ENCODE measurements at places on chromosomes 3 and 15.

GRCh38 chr15:73015493-73015892, 36.8 kb upstream of the NEO1 start:
- DNase-seq: no peak

DNA sequence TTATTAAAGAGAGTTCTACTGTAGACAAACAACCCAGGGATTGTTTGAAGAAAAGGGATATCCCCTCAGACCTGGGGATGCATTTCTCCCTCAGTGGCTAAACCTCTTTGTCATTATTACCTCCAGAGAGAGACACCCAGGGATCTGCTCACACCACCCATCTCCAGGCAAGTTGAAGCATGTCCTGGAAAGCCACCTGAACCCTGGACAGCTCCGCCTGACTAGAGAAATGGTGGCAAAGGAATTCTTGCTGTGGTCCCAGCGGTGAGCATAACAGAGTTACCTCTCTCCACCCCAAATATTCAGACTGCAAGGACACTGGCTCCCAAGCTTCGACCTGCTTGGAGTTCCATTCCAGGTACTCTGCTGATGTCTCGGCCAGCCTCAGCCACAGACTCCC, 320.2 kb downstream of the RORA start:
- no peak for DNase-seq

DNA sequence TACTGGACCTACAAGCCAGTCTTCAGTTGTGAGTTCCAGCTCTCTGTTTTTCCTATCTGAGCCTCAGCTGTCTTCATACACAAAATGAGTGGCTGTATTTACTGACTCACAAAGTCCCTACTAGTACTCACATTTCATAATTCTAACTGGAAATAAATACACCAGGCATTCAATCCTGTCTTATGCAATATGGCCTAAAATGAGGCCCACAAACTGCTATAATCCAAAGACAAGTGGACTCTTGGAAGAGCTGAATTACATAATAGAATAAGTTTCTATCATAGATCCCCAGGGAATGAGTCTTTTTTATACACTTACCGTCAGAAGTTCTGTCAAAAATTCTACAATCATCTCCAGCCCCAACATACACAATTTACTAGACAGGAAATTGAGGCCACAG, 211.9 kb downstream of the LRRN1 start:
- DNase-seq: no peak

DNA sequence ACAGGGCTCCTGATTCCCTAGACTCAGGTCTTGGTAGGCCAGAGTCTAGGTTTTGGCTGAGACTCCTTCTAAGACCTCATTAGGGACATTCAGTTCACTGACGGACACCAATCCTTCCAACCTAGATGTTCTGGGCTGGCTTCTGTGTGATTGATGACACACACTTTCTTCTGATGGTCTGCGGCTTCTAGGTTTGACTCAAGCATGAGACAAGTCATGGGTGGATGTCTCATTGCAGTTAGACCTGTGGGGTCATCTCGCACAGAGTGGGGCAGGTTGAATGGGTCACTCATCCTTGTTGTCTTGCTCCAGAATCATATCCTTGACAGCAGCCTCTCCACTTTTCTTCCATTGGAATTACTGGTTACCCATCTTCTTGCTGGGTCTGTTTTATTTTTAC, 35.8 kb downstream of the ARNT2 start:
- no peak for DNase-seq

DNA sequence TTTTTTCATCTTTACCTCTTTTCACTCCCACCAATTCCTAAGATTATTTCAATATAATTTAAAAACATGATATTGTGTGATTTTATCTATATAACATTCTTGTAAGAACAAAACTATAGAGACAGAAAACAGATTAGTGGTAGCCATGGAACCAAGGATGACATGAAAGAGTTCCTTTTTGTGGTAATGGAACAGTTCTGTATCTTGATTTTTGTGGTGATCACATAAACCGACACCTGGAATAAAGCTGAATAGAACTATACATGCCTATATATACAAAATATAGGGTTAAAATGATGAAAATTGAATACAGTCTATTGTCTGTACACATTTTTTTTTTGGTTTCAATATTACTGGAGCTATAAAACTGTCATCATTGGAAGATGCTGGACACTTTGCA, 945.4 kb downstream of the SI start:
- DNase-seq: no peak

GRCh38 chr15:44319385-44319784, 30.9 kb downstream of the GOLM2 start:
- DNase-seq: no peak

DNA sequence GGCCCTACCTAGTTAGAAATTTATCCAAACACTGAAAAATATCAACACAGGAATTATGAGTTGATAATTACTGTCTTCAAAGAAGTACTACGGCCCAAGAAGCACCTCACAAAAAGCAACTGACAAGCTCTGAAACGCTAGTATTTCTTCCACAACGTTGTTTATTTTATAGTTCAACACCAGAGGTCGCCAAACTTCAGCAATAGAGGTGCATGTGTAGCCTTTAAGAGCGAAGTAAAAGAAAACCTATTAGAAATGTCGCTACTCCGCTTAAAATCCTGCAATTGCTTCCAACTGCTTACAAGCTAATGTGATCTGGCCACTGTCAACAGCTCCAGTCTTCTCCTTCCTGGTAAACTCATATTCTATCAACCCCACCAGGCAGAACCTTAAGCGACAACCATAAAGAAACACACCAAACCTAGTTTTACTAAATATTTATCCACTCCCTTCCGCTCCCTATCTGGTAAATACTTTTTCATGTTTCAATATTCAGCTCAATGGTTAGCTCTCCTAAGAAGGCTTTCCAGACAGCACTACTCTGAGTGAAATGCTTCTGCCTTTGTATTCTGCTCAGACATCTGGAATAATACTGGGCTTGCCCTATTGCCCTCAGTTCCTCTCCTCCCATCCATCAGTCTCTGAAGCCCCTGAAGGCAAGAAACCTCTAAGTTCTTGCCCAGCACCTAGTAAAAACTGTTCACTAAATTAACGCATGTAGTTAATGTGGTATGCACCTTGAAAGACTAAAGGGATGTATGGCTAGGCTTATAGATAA, 110.2 kb downstream of the NR1I2 start:
- DNase-seq: peak; percentile 66

GRCh38 chr15:56886932-56887781, 31.3 kb upstream of the TCF12 start:
- DNase-seq: peak; percentile 94

DNA sequence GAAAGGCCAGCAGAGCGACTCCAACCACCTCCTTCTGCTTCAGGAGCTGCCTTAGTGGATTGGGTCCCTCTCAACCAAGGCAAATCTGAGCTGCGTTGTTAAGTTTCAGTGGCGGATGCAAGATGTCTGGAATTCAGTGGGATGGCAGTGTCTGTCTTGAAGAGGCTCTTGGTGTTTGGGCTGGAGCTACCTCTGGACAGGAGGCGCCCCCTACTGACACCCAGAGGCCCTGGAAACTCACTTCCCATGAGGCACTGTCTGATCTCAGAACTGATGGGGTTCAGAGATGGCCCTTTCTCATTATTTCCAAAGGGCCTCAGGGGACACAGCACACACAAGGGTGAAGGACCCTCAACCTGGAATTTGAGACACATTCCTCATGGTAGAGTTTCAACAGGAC, 6.0 kb upstream of the SLC28A1 start:
- DNase-seq: peak; percentile 88

DNA sequence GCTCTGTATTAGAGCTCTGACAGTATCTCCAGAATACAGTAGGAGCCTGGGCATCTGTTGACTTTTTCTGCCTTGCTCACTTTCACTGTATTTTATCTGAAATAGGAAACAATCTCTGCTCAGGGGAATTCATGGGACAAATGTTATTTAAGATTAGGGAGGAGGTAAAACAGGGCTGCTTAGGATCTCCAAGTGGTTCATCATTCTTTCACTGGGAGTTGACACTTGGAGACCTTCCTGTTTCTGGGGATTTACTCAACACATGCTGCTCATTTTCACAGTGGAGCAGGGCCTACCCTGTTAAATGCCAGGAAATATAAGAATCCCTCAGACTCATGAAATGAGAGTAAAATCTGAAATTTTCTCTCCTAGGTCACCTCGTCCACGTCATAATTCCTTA, 185.5 kb downstream of the GAP43 start:
- DNase-seq: no peak

GRCh38 chr3:181755959-181756358, 44.2 kb downstream of the SOX2 start:
- peak; percentile 26 for DNase-seq

GRCh38 chr15:88881775-88882174, 13.6 kb downstream of the HAPLN3 start:
- DNase-seq: no peak

DNA sequence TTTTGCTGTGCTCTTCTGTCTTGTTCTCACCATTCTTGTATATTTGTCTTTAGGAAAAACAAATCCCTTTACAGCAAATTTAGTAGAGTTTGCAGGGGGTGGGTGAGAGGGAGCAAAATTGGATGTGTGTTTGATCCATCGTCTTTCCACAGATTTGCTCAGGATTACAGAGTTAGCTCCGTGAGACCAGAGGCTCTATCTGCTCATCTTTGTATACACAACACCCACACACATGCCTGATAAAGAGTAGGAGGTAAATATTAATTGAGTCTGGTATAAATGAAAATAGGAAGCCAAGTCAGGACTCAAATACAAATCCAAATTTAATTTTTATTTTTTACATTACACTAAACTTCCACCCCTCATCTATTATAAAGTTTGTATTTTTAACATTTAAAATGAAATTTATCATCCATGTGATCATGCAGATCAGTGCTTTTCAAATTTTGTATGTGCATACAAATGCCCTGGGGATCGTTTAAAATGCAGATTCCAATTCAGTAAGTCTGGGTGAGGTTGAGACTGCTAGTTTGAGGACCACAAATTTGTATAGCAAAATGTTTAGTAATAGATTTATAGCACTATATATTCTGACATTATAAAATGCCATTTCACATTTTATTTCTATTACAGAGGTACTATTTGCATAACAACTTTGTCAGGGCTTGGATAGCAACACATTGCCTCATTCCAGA, 326.7 kb downstream of the LSAMP start:
- DNase-seq: no peak

DNA sequence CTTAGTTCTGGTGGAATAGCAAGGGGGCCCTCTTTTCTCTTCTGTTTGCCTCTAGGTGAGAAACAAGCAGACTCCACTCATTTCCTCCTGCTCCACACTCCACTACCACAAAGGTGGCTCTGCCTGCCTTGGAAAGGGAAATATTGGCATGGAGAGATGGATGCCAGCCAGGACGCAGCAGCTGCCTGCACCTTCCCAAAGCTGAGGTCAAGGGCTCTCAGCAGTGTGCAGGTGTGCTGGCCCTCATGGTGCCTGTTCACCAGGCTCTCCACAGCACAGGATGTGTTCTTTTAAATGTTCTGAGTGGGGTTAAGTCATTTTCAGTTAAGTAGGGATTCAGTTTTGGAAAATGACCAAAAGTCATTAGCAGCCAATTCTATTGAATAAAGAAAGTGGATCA, 211.2 kb upstream of the STRIT1 start:
- no peak for DNase-seq

DNA sequence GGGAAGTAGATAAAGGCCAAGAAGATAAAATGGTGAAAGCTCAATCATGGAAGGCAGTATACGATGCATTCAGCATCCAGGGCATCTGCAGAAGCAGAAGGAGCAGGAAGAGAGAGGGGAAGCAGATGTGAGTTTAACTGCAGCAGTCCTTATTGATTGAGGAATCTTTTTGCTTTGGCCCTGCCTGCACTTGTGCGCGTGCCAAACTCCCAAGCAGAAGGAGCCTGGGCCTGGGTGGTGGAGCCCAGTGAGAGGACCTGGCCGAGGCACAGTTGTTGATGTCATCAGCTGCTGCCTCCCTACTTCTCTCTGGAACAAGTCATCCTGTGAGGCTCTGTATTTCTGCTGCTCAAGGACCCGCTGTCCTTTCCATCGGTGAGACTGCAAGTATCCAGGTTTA, 65.5 kb upstream of the ROPN1 start:
- DNase-seq: no peak

GRCh38 chr15:55741833-55742497, 987 bp downstream of the PRTG start:
- DNase-seq: peak; percentile 26

DNA sequence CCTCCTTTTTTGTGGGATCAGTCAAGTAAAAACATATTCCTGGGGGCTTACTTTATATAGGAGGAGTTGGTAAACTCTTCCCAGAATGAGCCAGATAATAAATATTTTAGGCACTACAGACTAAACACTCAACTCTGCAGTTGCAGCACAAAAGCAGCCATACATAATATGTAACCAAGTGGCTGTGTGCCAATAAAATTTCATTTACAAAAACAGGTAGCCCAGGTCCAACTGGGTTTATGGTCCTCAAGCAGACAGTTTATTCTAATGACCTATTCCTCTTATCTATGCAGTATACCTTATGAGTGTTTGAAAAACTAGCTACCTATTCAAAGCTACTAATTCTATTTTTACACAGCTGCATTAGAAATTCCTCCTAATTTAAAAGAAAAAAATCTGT, 61.8 kb downstream of the FAIM start:
- no peak for DNase-seq

- DNase-seq: no peak
Observed at GRCh38 chr15:85417276-85417675, 36.9 kb downstream of the AKAP13 start.

- no peak for DNase-seq
Observed at GRCh38 chr3:190121383-190121782, 686 bp upstream of the P3H2 start.

- no peak for DNase-seq
Observed at GRCh38 chr3:123401836-123402530, 46.9 kb downstream of the ADCY5 start.

- DNase-seq: no peak
Observed at GRCh38 chr3:157844800-157845565, 261.2 kb downstream of the SHOX2 start.

DNA sequence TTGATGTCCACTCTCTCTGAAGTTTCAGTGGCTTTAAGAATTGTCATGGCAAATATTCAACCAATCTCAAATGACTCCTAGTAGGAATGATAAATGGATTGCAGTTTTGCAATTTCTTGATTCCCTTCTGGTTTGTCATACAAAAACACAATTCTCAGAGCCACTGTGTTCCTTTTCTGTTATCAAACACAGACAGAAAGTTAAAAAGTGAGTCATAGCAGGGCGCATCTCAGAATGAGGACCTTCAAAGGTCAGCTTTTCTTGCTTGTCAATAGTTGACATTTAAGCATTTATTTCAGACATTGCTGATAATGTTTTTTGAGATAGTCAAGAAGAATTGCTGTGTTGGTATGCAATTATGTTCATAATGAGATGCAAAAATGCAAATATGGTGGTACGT, 405.9 kb downstream of the NR2F2 start:
- DNase-seq: no peak

- DNase-seq: no peak
Observed at GRCh38 chr3:66702126-66702525, 201.3 kb upstream of the LRIG1 start.

All from HAP-1 (cell line).